Breast epithelium (tissue), 4 donors: ENCODE measurements at places on chromosomes 11 and 22.

DNA sequence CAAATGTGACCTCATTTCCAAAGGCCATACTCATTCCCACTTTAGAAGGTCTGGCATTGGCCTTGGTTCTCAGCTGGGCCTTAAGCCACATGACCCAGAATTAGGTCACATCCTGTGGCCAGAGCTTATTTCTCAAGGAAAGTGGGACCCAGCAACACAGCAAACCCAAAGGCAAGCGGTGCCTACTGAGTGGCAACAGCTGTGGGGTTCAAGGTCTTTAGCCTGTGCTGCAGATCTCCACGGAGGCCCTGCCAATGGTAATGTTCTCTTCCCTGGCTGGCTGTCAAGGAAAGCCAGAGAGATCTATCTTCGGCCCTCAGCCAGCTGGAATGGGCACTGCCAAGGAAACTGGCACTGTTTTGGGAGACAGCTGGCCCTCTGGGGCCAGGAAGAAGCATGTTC lies 41.5 kb upstream of the TP53I11 start:
- DNase-seq: no peak

DNA sequence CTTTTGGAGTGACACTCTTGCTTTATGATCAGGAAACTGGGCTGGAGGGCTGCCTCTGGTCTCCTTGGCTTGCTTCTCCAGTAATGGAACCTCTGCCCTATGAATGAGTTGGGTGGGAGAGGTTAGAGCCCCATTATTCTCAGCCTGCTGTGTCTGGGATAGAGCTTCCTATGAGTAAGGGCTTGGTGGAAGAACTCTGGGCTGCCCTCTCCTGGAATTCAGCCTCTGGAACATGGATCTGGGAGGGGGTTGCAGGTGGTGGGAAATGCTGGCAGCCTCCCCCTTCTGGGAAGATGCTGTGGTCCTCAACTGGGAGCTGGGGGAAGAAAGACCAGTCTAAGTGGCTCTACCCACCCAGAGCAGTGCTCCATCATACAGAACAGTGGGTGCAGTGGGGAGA lies 81.8 kb upstream of the SYN3 start:
- no peak for DNase-seq

DNA sequence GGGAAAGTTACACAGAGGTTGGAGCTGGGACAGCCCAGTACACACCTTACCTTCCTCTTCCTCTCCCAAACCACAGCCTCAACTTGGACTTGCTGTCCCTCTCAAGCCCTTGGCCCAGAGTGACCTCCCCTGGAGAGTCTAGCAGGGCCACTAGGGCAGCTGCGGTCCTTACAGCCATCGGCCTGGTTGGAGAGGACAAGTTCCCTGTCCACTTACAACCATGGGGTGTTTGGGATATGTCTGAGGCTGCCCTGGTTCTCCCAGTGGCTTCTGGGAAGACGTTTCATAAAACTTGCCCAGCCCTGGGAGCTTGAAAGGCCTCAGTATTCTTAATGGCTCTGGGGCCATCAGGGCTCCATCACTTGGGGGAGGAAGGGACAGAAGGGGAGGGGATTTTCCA lies 13.1 kb upstream of the DGKZ start:
- no peak for DNase-seq

GRCh38 chr22:42932857-42933484 lies 75.9 kb upstream of the ARFGAP3 start:
- no peak for DNase-seq
